ENCODE measurements at places on chromosomes 16 and 17.

DNA sequence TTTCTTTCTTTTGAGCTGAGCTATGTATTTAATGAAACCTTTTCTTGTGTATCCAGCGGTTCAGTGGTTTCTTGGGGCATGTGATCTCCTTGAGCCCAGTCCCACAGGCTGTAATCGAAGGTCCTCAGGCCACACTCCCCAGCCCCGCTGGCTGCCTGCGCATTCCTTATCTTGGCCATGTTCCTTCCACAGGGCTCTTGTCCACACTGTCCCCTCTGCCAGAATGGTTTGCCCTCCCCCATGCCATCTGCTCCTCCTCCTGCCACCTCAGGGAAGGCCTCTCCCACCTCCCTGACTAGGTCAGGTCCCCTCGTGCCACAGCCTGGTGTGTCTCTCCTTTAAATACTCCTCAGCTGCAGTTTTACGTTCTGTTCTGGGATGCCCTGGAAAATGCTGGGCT, 12.1 kb upstream of the NLRC5 start:
- DNase-seq, result no peak

DNA sequence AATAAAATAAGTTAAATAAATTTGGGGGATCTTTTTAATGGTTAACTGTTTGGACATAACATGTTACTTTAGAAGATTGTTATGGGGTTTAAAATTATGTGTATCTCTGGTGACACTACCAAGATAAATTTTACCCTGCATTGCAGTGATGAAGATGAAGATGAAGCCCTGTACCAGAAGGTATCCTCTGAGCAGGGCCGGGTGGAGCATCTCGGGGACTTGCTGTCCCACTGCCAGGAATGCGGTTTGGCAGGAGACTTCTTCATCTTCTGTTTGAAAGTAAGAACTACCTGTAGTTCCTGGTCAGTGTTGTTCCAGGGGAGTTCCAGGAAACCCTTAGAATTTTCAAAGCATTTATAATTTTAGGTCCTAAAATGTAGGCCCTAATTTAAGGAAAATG, 64.0 kb downstream of the TANGO6 start:
- no peak for DNase-seq

DNA sequence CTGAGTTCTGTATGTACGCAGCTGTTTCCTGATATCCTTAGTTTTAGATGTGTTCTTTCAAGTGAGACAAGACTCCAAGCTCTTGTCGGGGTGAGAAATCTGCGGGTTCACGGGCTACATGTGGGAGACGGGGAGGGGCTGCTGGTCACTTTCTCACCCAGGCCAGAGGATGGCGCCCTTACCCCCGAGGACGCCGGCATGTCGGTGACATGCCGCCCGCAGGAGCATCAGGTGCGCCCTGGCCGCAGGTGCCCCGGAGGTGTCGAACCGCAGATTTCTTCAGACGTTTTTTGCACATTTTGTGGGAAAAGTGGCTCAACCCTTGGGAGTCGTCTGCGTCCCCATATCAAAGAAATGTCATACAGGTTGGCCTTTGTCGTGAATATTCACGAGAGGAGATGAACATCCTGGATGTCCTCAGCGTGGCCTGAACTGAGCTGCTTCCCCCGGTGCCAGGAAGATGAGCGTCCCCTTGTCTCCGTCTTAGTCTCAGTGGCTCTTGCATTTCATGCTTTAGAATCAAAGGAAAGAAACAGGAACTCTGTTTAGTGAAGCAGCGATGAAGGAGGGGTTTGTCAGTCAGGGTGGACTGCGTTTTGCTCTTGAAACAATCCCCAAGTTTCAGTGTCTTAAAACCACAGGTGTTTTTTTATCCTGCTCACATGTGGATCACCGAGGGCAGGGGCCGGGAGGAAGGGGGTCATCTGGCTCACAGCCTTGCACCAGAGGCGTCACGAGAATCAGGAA, 75.4 kb upstream of the ZNF750 start:
- no peak for DNase-seq

GRCh38 chr17:72332367-72332766, 211.5 kb downstream of the SOX9 start:
- DNase-seq, result no peak

- no peak for DNase-seq
Observed at GRCh38 chr17:9855036-9855435, 29.3 kb downstream of the GLP2R start.

Data from LoVo (cell line).